ENCODE measurements at places on chromosomes 1 and 21.
A peak's percentile ranks its signal among the peaks of the same experiment; 100 is the strongest.

DNA sequence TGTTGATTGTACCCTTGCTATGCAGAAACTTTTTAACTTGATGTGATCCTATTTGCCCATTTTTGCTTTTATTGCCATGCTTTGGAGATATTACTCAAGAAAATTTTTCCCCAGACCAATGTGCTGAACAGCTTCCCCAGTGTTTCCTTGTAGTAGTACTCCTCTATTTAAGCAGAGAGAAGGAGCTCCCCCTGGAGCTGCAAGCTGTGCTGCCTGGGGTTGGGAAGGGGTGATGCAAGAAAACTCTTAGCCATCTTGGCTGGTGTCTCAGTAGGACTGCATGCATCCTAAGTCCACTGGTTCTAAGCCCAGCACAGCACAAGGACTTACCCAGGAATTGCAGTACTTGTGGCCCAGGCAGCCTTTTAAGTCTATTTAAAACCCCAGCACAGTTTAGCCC, 121.6 kb downstream of the NTMT2 start:
- ATAC-seq, result no peak

DNA sequence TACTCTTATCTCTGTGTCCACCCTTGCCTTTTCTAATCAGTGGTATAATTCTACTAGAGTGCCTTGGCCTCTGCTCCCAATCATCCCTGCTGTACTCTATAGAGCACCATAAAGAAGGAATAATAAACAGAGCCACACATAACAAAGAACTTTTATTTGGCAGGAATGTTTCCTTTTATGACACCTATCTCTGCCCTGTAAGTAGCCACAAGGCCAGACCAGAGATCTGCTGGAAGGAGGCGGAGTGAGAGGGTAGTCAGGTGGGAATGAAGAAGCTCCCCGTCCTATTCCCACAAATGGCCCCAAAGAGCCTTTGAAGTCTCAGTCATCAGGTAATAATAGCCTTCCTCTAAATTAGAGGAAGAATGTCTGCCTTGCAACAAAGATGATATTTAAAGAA, 32.7 kb downstream of the WLS start:
- ATAC-seq, result no peak

- peak; percentile 76 for ATAC-seq
These were observed 29.1 kb downstream of the KNCN start for GRCh38 chr1:46522184-46522968.

DNA sequence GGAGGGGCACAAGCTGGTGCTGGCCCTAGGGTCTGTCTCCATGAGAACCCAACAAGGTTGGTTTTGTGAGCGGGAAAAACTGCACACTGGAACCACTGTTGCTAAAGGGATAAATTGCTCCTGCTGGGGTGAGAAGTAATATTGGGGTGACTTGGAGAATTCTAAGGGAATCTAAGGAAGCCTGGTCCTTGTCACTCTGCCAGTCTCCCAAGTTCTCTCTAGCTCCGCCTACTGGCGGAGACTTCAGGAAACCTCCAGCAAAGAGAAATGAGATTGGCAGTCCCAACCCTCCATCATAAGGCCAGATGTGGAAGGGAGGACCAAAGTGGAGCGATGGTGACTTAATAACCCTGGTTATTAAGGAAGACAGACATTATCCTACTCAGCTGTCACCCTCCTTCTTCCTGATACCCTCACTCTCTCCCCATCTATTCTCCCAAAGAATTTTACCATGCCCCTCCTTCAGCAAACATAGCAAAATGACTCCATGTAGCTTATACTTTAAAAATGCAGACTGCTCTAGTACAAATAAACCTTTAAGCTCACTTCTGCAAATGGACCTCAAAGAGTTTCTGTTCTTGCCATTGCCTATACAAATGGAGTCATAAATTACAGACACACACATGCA, 2.7 kb downstream of the LCE1F start:
- no peak for ATAC-seq

- peak; percentile 88 for ATAC-seq
These were observed 7.1 kb upstream of the NES start for GRCh38 chr1:156684227-156684782.

DNA sequence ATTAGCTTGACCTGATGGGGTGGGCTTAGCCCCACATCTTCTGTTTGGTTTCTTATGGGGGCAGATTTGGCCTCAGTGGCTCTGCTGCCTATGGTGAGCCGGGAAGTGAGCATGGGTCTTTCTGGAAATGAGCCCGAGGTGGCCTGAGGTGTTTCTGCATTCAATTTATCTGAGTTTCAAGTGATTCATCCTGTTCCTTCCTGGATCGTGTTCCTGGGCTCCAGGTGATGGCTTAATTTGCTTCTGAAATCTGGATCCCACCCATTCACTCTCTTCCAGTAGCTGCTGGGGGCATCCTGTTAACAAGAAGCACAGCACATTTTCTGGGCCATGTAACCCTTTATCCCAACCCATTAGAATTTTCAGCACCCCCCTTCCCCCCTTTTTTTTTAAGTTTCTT, 324.6 kb downstream of the CAMTA1 start:
- no peak for ATAC-seq

- ATAC-seq, result no peak
These were observed 369.3 kb upstream of the C1orf174 start for GRCh38 chr1:4269330-4269729.

DNA sequence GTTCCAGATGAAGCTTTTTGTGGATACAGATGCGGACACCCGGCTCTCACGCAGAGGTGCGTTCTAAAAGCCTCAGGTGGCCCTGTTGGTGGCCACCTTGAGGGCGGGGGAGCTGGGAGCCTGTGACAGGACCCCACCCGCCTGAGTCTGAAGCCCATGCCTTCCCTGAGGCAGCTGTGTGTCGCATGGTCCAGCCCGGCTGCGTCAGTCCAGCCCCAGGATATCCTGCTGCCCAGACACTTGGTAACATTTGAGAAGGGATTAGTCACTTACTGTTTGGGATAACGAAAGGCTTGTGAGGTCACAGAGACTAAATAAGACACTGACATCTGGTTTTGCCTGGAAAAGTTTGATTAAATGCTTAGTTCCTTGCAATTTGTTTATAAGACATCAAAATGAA, 68.9 kb downstream of the UCK2 start:
- ATAC-seq, result no peak

DNA sequence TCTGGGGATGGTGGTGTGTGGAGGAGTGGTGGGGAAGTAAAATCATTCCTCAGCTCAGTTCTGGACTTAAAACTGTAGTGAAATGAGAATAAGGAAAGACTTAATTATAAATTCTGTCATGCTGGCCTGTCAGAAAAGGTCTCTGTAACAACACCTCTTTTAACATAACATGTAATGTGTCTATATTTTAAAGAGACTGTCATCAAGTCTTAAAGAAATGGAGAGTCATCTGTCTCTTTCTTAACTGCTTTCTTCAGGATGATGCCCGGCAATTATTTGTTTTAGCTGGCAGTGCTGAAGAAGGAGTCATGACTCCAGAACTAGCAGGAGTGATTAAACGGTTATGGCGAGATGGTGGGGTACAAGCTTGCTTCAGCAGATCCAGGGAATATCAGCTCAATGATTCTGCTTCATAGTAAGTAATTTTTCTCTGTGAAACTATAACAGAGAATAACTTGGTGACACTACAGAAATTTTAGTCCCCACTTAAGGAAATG, 30.6 kb downstream of the GNAI3 start:
- ATAC-seq, result no peak
